ENCODE measurements at places on chromosomes 5 and 9.

GRCh38 chr5:127567026-127567768 is 49.8 kb downstream of the PRRC1 start:
- DNase-seq: no peak

DNA sequence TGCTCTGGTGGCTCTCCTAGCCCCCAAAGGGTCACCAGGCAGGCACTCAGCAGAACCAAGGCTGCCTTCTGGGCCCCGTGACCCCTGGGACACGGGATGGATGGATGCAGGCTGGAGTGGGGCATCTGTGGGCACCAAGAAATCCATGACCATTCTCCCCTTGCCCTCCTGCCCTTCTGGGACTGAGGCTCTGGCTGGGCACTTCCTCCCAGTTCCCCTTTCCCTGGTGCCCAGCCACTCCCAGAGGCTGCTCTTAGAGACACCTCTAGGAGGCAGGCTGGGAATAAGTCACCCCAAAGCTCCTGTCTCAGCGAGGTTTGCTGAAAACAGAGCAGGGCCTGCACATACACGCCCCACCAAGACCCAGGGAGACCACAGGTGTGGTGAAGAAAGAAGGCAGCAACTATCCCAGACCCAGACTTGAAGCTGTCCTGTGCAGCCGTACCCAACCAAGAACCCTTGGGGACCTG is 943 bp downstream of the STING1 start:
- DNase-seq: no peak

DNA sequence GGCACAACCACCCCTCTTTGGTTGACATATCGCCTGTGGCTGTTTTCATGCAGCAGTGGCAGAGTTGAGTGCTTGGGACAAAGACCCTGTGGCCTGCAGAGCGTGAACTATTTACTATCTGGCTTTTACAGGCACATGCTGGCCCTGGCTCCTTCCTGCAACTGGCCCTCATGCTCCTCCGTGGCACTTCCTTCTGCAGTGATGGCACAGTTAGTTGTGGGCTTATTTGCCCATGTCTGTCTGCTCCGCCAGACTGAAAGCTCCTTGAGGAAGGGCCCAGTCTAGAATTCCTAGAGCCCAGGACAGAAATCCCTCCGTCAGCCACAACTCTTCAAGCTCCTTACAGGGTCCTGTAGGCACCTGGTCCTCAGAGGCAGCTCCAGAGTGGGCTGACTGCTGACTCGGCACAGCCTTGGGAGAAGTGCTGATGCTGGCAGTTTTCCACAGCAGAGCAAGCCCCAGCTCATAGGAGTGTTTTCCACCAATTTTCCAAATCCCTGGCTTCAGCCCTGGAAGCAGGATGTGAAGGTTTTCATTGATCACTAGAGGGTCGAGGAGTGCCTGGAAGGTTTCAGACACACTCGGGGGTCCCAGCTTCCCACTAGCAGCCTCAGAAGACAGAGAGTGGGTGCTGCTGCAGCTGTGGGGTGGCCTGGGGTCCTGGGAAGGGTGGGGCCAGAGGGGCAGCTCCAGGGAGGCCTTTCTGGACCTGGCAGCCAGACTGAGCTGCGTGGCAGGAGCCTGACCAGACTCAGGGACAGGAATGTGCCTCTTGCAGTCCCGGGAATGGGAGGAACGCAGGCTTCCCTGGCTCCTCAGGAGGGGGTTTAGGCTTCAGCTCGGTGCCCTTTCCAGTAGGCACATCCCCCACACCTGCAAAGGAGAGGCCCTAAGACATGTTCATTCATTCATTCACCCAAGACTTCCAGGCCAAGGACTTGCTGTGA is 56.5 kb upstream of the ANGPTL2 start:
- DNase-seq: peak; percentile 49

GRCh38 chr9:122538757-122539156 is 11.7 kb upstream of the OR1N1 start:
- DNase-seq: no peak

GRCh38 chr5:151284392-151284967 is 19.1 kb downstream of the SLC36A3 start:
- DNase-seq: no peak

- DNase-seq: no peak
These were observed 95.0 kb downstream of the NSG2 start for GRCh38 chr5:174140452-174141020.

GRCh38 chr5:127008300-127008975 is 21.9 kb downstream of the MARCHF3 start:
- no peak for DNase-seq

- DNase-seq: peak; percentile 58
These were observed 72.5 kb downstream of the MACROH2A1 start for GRCh38 chr5:135326296-135327254.
